Esophagus mucosa (tissue), 1 donor: ENCODE measurements at places on chromosomes 2 and 18. TPM values are rescaled to one million over a fixed set of nuclear protein-coding genes. Genes with fewer than 3 reads are reported as not detected.

Gene MRPS5
- total RNA-seq, result 39.5 TPM

- ATAC-seq, result no peak
Measured at GRCh38 chr2:150944315-150944714, 317.3 kb downstream of the RBM43 start.

Gene TXNDC2
- not detected for total RNA-seq

Gene MC2R
- not detected for total RNA-seq

GRCh38 chr2:159226059-159226461 is 60.4 kb downstream of the WDSUB1 start:
- ATAC-seq, result peak; percentile 91

Gene REG1A
- total RNA-seq, result not detected

Gene NCKAP1
- 121 TPM for total RNA-seq

DNA sequence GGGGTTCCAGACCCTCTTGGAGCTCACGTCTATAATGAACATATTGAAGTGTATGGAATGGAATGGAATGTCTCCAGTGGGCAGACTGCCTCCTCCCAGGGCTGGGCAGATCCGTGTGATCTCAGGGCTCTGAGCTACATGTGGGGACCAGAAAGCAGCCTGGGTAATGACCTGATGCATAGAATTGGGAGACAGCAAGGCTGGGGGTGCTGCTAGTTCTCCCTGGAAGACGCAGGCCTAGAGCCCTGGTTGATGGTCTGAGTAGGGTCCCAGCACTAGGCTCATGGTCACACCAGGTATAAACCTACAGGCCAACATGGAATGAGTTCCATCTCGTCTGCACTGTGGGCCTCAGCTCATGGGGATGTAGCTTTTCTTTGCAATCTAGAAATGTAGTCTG is 46.7 kb downstream of the ACAA2 start:
- no peak for ATAC-seq

Gene COBLL1
- 92.0 TPM for total RNA-seq

DNA sequence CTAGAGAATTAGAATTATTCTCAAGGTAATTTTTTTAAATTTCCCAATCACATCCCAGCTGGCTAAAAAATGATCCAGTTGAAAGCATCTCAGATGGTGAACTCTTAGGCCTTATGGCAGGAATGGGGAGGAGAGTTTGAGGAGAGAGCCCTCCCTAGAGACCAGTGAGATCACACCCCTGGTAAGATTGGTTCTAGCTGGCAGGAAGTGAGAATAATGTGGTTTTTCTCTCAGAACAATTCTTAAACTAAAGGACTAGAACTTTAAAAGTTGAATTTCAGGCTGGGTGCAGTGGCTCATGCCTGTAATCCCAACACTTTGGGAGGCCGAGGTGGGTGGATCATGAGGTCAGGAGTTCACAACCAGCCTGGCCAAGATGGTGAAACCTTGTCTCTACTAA is 120.2 kb downstream of the MYO3B start:
- no peak for ATAC-seq

- no peak for ATAC-seq
Measured at GRCh38 chr2:216320852-216321251, 51.4 kb downstream of the MARCHF4 start.

GRCh38 chr2:133674433-133675331 is 106.4 kb upstream of the NCKAP5 start:
- no peak for ATAC-seq

Gene IRS1
- total RNA-seq, result 13.9 TPM

Gene KHK
- 3.5 TPM for total RNA-seq
